ENCODE measurements at places on chromosomes 3 and 15.

- no peak for DNase-seq
Measured at GRCh38 chr3:196688349-196688748, 23.7 kb downstream of the CEP19 start.

DNA sequence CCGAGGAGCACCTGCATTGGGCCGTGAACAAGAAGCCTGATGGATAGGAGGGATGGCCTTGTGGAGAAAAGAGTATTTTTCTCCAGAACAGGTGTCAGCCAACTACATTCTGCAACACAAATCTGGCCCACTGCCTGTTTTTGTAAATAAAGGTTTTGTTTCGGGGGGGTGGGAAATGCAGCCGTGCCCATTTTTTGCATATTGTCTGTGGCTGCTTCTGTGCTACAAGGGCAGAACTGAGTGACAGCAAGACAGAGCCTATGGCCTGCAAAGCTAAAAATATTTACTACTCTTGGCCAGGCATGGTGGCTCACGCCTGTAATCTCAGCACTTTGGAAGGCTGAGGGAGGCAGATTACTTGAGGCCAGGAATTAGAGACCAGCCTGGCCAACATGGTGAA is 95.9 kb upstream of the AKAP13 start:
- DNase-seq, result no peak

DNA sequence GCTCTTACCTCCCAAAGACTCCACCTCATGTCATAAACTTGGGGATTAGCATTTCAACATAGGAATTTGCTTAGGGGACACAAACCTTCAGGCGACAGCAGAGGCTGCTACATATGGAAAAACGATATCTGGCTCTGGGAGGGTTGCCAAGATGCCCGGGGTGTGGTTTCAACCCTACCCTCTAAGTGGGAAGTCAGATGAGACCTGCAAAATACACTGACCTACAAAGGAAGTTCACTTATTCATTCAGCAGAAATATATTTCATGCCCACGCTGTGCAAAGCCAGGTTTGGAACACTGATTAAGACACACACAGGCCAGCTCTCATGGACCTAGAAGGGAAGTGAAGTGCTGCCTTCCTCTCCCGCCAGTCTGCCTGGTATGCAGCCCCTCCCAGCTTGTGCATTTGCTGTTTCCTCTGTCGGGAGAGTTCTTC is 239.3 kb downstream of the FEZF2 start:
- no peak for DNase-seq

- no peak for DNase-seq
Measured at GRCh38 chr3:14147066-14147435, 22.2 kb downstream of the TMEM43 start.

DNA sequence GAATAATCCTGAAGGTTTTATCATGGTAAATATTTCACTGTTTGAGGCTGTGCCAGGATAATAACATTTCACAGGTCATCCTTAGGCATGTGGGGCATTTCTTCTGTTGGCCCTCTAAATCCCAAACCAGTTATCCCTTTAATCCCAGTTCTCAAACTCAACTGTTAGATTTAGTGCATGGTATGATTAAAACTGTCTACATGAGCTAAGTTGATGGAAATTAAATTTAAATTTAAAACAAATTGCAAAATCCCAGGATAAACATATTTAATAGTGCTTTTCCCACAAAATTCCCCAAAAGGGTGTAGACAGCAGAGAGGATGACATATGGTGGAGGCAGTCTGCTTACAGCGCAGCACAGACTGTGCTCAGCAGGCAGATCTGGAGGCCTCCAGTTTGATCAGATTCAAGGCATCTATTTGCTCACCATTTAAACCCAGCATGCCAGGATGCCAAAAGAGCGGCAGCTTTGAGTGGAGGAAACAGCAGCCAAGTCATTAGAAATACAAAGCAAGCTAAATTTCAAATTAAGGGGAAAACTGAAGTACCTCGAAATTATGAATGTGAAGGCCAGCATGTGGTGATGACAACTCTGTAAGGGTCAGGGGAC is 325.8 kb downstream of the KCNH8 start:
- no peak for DNase-seq

GRCh38 chr3:160001850-160002623 is 13.4 kb downstream of the IL12A start:
- no peak for DNase-seq

Data from hematopoietic multipotent progenitor cell treated with erythropoietin and hydrocortisone succinate and interleukin-3 and kit ligand, for 17 days (in vitro differentiated cells).